ENCODE measurements at places on chromosomes 5 and 9.

- DNase-seq: peak; percentile 42
Measured at GRCh38 chr9:111983484-111983908, 86.9 kb downstream of the UGCG start.

DNA sequence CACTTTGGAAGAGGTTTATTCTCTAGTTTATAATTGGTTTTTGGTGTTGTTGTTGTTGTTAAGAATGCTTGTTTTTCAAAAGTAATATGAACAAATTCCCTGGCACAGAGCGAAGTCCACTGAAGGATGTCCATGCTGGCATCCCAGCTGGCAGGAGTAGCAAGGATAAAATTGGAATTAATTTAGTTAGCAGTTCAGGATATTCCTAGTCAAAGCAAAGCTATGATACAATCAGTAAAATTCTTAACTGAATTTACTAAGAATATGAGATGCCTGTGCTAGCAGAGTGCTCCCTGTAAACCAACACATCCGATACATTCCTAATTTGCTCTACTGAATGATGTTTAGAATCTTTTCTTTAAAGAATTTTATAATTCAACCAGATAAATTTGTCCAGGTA, 161.4 kb downstream of the FANCC start:
- no peak for DNase-seq

- no peak for DNase-seq
Measured at GRCh38 chr5:154087260-154087659, 48.5 kb downstream of the MFAP3 start.

- DNase-seq: no peak
Measured at GRCh38 chr5:72830362-72830761, 13.9 kb downstream of the TNPO1 start.

DNA sequence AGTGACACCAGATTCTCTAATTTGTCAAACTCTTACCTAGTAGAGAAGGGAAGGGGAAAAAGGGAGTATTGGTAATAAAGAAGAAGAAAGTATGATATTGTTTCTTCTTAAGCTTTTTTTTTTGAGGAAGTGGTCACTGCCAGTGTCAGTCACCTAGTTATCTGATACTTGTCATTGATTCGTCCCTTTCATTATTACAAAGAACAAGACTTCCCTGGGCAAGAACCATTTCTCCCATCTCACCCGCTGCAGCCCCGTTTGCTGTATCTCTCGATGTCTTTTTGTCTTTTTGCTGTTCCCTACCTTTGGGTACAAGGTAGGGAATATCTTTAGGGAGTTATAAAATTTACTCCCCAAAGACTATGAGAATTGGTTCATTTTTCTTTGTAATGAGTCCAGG, 249.0 kb downstream of the ARHGAP26 start:
- peak; percentile 40 for DNase-seq

DNA sequence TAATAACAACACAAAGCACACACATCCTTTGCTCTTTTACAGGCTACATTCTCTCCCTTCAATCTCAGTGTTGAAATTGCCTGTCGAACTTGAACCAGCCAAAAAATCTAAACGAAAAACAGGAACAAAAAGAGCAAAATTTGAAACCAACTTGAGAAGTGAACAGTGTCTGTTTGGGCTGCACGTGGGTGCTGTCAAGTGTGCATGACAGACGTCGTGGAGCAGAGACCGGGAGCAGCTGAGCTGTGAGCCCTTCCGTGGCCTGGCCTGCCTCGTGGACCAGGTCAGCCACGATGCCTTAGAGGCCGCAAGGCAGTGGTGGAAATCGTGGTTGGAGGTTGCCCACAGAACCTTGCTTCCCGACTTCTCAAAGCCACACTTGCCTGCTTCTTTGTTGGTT, 34.8 kb upstream of the DENND1A start:
- no peak for DNase-seq

Data from GM13976 (cell line).